ENCODE measurements at places on chromosomes 16 and 17.

DNA sequence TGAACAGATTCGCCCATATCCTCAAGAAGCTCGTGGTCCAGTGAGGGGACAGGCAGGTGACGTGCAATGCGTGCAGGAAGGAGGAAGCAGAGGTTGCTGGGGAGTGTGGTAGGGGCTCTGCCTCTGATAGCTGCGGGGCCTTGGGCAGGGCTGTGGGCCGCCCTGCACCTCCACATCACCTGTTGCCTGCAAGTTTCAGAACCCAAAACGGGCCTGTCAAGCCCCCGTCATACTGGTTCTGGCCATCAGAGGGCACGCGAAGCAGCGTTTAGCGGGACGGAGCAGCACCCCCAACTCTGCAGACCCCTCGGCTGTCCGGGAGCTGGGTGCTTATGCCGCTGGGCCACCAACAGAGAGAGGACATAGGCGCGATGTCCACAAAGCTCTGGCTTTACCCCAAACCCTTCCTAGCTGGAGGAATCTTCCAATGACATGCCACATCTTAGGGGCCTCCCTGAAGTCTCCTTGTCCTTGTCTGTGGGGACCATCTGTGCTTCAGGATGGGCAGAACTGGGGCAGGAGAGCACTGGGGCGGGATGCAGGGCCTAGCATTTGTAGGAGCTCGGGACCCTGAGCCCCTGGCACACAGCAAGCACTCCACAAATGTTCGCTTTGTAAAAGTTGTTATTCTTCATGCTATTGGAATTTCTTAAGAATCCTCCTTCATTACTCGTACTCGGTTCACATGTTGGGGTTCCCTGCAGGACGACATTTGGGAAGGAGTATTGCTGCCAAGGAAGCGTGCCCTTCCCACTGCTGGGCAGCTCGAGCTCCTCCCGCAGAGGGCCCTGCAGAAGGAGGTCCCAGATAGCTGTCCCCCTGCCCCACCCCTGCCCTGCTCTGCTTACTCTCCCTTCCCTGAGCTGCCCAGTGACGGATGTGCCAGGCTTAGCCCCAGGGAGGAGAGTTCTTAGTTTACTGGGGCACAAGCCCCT is 64.3 kb downstream of the CNGB1 start:
- DNase-seq = no peak

- no peak for DNase-seq
Observed at GRCh38 chr16:84597931-84598351, 19.9 kb downstream of the COTL1 start.

GRCh38 chr16:52497067-52497816 is 49.7 kb downstream of the TOX3 start:
- DNase-seq = no peak

GRCh38 chr16:31148896-31149295 is 970 bp downstream of the PRSS36 start:
- no peak for DNase-seq

Measured in activated CD8-positive, alpha-beta memory T cell treated with anti-CD3 and anti-CD28 coated beads for 4 hours (primary cell).